Heart right ventricle (tissue), 16 donors: ENCODE measurements at places on chromosomes 12 and 14.
A peak's percentile ranks its signal among the peaks of the same experiment; 100 is the strongest.

GRCh38 chr12:46134852-46135251 lies 134.0 kb downstream of the SLC38A1 start:
- no peak for DNase-seq
- no peaks in the 10 kb centered on the region for H3K27me3 ChIP-seq
- no peak overlapping the region for H3K27ac ChIP-seq
- H3K4me3 ChIP-seq, result no peak overlapping the region

- DNase-seq, result no peak
- no peaks in the 10 kb centered on the region for H3K36me3 ChIP-seq
- no peaks in the 10 kb centered on the region for H3K4me1 ChIP-seq
- H3K4me3 ChIP-seq, result no peak overlapping the region
- H3K27me3 ChIP-seq, result no peaks in the 10 kb centered on the region
- H3K27ac ChIP-seq, result no peak overlapping the region
Observed at GRCh38 chr12:110906985-110907384, 13.4 kb downstream of the MYL2 start.

GRCh38 chr12:75955251-75955650 lies 76.3 kb downstream of the PHLDA1 start:
- peaks cover 9% of the 10 kb centered on the region for H3K4me1 ChIP-seq
- H3K36me3 ChIP-seq, result no peaks in the 10 kb centered on the region
- H3K27ac ChIP-seq, result no peak overlapping the region
- no peak overlapping the region for H3K4me3 ChIP-seq

GRCh38 chr12:80413462-80413861 lies 30.6 kb upstream of the PTPRQ start:
- H3K27ac ChIP-seq, result no peak overlapping the region
- no peaks in the 10 kb centered on the region for H3K4me1 ChIP-seq
- H3K36me3 ChIP-seq, result no peaks in the 10 kb centered on the region
- H3K27me3 ChIP-seq, result no peaks in the 10 kb centered on the region
- H3K4me3 ChIP-seq, result no peak overlapping the region
- DNase-seq, result no peak

DNA sequence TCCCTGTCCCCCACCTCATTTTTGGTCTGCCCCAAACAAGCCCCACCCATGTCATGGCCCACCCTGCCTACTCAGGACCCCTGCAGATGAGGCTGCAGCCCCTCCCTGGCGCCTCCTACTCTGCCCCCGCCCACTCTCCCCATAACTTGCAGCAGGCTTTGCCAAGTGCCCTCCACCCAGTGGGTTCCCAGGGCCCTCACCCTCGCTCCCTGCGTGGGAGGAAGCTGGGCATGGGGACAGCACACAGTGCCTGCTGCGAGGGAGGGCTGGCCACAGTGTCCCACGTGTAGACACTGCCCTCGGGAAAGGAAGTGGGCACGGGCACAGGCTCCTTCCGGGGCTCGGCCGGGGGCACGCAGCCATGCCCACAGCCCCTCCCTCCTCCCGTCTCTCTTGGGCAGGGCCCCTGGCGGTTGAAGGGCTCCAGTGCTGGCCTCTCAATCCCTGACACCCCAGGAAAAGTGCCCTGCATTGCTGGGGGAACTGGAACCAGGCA lies 9.4 kb downstream of the AKT1 start:
- no peaks in the 10 kb centered on the region for H3K36me3 ChIP-seq
- peak overlapping the region; percentile 87 for H3K27ac ChIP-seq
- no peak overlapping the region for H3K4me3 ChIP-seq
- peaks cover 48% of the 10 kb centered on the region for H3K4me1 ChIP-seq

GRCh38 chr12:65857840-65858239 lies 33.6 kb downstream of the HMGA2 start:
- no peak overlapping the region for H3K4me3 ChIP-seq
- H3K4me1 ChIP-seq, result no peaks in the 10 kb centered on the region
- DNase-seq, result no peak
- H3K27ac ChIP-seq, result no peak overlapping the region
- no peaks in the 10 kb centered on the region for H3K36me3 ChIP-seq
- H3K27me3 ChIP-seq, result no peaks in the 10 kb centered on the region

- H3K27ac ChIP-seq, result no peak overlapping the region
- no peaks in the 10 kb centered on the region for H3K36me3 ChIP-seq
- H3K4me3 ChIP-seq, result no peak overlapping the region
- H3K27me3 ChIP-seq, result no peaks in the 10 kb centered on the region
- H3K4me1 ChIP-seq, result no peaks in the 10 kb centered on the region
Observed at GRCh38 chr14:89912667-89913211, 41.8 kb downstream of the EFCAB11 start.

DNA sequence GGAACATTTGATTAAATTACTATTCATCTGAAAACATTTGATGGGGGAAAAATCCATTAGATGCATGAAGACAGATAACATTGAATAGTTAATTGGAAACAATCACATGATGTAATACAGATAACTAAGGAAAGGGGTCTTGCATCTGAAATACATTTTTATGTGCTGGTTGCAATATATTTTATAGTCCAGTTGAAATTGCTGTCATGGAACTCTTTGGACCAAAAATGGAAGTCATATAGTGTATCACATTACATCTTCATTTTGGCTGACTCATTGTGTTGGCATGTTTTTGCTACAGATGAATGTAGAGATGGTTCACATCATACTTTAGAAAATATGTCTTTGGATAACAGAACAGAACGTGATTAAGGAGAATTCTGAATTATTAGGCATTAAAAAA lies 43.0 kb upstream of the GNPNAT1 start:
- H3K4me3 ChIP-seq, result no peak overlapping the region
- DNase-seq, result no peak
- H3K27ac ChIP-seq, result no peak overlapping the region
- H3K27me3 ChIP-seq, result no peaks in the 10 kb centered on the region
- no peaks in the 10 kb centered on the region for H3K4me1 ChIP-seq

GRCh38 chr12:52259657-52260243 lies 14.7 kb upstream of the KRT86 start:
- no peaks in the 10 kb centered on the region for H3K36me3 ChIP-seq
- H3K4me3 ChIP-seq, result no peak overlapping the region
- peaks cover 16% of the 10 kb centered on the region for H3K27me3 ChIP-seq
- peaks cover 6% of the 10 kb centered on the region for H3K4me1 ChIP-seq

DNA sequence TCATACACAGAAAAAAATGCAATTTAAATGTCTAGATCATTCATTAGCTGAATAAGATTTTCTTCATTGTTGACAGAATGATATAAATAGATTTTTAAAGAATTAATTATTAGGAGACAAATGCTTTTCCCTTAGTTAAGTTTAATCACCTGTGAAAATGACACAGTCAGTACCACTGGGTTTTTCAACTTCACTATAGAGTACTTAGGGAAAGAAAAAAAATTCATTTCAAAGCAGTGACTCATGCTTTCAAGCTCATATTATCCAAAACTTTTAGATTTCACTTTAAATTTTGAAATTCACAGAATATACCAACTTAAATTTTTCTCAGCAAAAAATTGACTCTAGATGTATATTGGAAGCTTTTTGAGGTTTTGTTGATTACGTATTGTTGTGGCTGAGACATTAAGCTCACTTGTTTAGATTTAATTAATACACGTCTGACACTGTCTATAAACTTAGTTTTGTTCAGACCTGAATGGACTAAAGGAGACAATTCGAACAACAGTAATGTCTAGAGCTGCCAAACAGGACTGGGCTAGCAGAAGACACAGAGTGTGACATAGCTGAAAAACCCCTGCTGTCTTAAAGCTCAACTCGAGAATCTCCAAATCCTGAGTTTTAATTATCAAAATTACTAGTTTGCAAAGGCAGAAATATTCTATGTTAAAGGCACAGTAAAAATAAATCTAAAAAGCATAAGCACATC lies 1.6 kb downstream of the MGAT4C start:
- no peaks in the 10 kb centered on the region for H3K27me3 ChIP-seq
- no peaks in the 10 kb centered on the region for H3K36me3 ChIP-seq
- H3K4me1 ChIP-seq, result no peaks in the 10 kb centered on the region
- H3K4me3 ChIP-seq, result peak overlapping the region; percentile 45
- no peak for DNase-seq

GRCh38 chr12:118463677-118464076 lies 87.3 kb downstream of the SUDS3 start:
- H3K27me3 ChIP-seq, result no peaks in the 10 kb centered on the region
- H3K4me1 ChIP-seq, result no peaks in the 10 kb centered on the region
- H3K4me3 ChIP-seq, result no peak overlapping the region

- no peak overlapping the region for H3K27ac ChIP-seq
- H3K36me3 ChIP-seq, result no peaks in the 10 kb centered on the region
- H3K4me1 ChIP-seq, result no peaks in the 10 kb centered on the region
- DNase-seq, result no peak
- H3K4me3 ChIP-seq, result no peak overlapping the region
- no peaks in the 10 kb centered on the region for H3K27me3 ChIP-seq
Observed at GRCh38 chr12:79058342-79058741, 193.8 kb downstream of the SYT1 start.

GRCh38 chr14:61925043-61925442 lies 162.8 kb downstream of the SNAPC1 start:
- H3K4me3 ChIP-seq, result no peak overlapping the region
- H3K36me3 ChIP-seq, result no peaks in the 10 kb centered on the region
- H3K4me1 ChIP-seq, result no peaks in the 10 kb centered on the region
- no peak overlapping the region for H3K27ac ChIP-seq
- peaks cover 25% of the 10 kb centered on the region for H3K27me3 ChIP-seq

DNA sequence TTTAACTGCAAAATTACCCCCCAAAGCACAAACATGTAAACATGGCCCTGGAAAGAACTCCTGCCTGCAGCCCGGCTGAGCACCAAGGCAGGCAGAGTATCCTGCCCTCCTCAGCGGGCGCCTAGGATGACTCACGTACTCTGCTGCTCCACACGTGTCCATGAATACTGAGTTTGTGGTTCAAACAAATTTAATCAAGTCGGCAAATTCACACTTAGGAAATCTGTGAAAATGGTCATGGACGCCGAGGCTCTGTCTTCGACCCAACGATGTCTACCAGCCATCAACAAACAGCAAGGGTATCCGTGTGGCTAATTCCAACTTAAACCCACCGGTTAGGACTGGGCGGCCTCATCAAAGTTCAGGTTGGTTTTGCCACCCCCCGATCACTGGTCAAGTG lies 25.5 kb downstream of the GOLGA3 start:
- no peaks in the 10 kb centered on the region for H3K27me3 ChIP-seq
- H3K4me3 ChIP-seq, result no peak overlapping the region
- no peaks in the 10 kb centered on the region for H3K4me1 ChIP-seq
- no peak overlapping the region for H3K27ac ChIP-seq

DNA sequence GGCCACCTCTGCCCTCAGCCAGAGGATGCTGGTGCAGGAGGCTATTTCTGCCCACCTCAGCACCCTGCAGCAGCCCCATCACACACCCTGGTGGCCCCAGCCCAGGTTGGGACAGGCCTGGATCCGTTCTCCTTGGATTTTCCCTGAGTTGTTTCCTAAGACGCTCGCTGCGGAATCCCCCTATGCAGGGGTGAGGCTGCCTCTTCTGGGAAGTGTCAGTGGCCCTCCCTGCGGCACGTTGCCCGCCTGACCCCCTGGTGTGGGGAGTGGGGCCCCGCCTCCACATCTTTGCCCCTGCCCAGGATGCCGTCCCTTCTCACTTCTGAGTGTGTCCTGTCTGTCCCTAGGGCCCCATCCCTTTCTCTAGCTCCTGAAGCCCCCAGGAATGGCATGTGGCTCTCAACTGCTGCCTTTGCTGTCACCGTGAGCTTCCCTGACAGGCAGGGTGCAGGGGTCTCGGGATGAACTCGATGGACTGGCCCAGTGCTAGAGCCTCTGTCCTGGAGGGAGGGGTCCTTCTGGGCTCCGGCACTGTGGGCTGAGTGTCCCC lies 594 bp upstream of the EXOC3L4 start:
- H3K27me3 ChIP-seq, result peaks cover 23% of the 10 kb centered on the region
- H3K4me1 ChIP-seq, result peaks cover 27% of the 10 kb centered on the region
- no peak overlapping the region for H3K4me3 ChIP-seq
- no peaks in the 10 kb centered on the region for H3K36me3 ChIP-seq

DNA sequence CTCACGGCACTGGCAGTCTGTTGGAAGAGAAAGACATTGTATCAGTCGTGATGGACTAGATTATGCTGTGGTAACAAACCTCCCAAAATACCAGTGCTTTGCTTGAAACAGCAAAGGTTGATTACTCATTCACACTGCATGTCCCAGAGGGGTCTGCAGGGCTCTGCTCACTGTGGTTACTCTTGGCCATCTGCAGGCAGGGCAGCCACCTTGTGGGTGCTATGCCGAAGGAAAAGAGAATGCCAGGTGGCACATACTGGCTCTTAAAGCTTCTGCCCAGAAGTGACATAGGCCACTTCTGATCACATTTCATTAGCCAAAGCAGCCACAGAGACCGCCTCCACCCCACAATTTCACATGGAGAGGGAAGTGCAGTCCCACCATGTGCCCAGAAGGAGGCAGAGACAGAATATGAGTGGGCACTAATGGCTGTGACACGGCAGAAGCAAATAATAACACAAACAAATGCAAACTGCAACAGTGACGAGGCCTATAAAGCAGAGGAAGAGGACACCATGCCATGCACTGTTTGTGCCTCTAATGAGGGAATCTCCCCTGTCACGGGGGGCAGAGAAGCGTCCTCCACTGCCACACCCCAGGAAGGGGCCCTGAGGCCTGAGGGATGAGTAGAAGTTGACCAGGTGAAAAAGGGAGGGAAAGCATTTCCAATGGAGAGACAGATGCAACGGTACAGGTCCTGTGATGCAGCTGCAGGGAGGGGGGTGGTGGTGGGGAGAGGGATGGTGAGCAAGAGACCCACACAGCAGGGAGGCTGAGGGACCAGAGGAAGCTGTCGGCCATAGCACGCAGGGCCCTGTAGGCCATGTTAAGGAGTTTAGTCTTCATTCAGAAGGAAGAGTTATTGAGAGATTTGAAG lies 51.7 kb upstream of the KICS2 start:
- no peak overlapping the region for H3K4me3 ChIP-seq
- H3K27me3 ChIP-seq, result no peaks in the 10 kb centered on the region
- H3K4me1 ChIP-seq, result no peaks in the 10 kb centered on the region
- no peaks in the 10 kb centered on the region for H3K36me3 ChIP-seq

GRCh38 chr12:66697404-66697803 lies 18.5 kb upstream of the GRIP1 start:
- H3K36me3 ChIP-seq, result no peaks in the 10 kb centered on the region
- H3K4me3 ChIP-seq, result no peak overlapping the region

DNA sequence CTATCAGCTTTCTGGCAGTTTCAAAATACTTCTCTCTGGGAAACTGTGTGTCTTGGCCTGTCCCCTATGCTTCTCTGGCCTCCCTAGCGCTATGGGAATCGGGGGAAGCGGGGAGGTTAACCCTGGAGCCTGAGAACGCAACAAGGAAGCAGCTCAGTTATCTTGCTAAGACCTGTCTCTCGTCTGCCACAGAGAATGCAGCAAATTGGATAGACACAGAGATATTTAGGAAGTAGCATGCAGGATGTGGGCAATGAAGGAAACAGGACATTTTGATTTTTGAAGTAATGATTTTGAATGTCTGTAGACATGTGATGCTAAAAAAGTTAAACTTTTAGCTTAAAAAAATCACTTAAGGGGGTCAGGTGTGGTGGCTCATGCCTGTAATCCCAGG lies 6.6 kb upstream of the CALCOCO1 start:
- DNase-seq, result no peak
- H3K36me3 ChIP-seq, result no peaks in the 10 kb centered on the region
